B cell (primary cell): ENCODE measurements at places on chromosomes 5 and 9. TPM values are rescaled to one million over a fixed set of nuclear protein-coding genes. Genes with fewer than 3 reads are reported as not detected.

DNA sequence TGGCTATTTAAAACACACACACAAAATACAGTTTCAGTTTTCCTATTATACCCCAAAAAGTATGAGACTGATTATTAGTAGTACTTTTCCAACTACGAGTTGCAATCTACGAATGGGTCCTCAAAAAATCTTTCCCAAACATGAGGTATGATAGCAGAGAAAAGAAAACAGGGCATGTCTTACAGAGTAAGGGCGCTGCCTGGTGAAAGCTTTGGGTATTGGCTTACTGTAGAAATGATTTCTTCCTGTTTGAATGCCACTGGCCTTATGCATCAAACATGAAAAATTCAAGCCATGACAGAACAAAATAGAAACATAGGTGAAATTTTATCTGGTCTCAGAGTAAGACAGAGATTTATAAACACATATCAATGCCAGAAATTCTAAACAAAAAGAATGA, 448.0 kb downstream of the SPOCK1 start:
- DNase-seq = no peak

DNA sequence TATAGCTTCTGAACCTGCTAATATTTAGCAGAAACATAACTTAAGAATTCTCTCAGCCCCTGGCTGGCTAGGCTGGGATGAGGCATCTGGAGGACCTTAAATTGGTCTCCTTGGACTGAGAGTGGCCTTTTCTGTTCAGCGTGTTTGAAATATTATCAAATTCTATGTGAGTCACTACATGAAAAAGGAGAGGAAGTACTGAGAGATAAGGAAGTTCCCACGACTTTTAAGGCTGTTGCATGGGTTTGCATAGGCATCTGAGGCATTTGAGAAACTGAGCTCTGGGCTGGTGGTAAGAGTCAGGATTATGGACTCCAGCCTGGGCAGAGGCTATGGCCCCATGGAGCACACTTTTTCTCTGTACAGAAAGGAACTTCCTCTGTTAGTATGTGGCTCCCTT, 816.2 kb upstream of the GRAMD2B start:
- no peak for DNase-seq

DNA sequence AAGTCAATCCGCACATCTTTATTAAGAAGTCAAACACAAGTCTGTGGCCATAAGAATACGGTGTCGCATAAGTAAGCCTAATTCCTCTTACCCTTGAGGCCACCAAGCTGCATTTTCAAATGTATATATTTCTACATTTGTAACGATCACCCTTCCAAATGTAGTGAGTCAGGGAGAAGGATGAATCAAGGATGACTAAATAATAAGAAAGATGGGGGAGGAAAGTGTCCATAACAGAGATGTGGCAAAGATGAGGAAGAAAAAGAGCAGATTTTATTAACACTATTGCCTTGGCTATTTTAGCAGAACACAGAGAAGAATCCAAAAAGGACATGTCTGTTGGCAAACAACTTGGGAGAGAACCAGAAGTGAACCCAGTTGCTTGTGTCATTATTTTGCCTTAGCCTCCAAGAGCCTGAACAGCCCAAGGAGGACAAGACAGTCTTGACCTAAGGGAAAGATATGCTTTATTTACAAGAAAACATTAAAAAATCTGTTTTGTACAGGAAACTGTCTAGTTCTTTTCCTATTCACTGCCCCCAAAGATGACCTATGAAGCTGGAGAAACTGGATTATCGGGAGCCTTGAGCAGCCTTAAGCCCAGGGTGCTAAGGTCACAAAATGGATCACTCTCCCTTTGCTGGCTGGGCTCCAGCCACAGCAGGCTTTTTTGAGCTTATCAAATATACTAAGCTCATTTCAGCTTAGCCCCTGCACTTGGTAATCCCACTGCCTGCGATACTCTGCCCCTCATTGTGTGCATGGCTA, 101.5 kb downstream of the PLCXD3 start:
- DNase-seq = no peak

DNA sequence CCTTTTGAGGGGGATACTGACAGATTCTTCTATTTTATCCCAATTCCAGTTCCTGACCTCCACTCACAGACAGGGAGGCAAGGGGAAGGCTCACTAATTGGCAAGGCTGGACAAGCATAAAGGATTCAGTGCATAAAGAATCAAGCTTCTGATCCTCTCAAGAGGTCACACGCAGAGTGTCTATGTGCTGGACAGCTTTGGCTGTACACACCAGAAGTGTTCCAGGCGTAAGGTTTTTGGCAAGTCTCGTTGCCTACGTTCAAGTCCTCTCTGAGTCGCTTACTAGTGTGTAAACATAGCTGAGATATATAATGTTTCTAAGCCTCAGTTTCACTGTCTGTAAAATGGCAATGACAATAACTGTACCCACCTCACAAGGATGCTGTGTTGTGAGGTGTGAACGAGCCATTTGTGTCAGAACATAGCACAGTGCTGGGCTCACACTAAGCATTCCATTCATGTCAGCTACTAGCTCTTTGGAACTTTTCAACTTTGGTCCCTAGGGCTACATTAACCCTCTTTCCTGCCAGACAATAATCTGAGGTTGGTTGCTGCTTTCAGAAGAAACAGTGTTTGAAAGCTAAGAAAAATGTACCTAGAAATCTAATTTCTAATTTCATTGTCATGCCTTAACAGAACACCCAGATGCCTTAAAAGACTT, 52.1 kb downstream of the PALM2AKAP2 start:
- DNase-seq = no peak

DNA sequence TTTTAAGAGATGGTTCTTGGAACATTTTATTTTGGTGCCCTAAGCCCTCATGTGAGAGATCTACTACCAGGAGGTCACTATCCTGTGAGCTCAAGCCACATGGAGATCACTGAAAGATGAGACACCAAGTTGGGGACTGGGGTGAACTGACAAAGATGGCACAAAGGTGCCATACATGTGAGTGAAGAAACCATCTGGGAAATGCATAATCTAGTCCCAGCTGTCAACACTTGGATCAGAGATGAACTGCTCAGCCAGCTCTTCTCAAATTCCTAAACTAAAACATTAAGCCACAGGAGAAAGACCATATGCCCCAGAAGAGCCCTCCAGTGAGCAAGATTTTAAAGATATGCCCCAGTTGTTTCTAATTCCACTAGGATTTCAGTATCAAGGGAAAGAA, 22.2 kb upstream of the MYOT start:
- DNase-seq = no peak

DNA sequence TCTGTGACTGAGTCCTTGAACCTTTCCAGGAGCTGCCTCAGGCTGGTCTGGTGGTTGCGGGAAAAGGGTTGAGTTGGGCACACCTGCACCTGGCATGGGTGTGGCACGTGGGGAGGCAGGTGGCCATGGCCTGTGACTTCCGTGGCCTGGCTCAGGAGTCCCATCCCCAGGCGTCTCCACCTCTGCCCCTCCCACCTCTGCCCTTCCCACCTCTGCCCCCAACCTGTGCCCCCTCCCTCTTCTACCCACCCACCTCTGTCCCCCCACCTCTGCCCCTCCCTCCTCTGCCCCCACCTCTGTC, 1.9 kb upstream of the QRFP start:
- no peak for DNase-seq

DNA sequence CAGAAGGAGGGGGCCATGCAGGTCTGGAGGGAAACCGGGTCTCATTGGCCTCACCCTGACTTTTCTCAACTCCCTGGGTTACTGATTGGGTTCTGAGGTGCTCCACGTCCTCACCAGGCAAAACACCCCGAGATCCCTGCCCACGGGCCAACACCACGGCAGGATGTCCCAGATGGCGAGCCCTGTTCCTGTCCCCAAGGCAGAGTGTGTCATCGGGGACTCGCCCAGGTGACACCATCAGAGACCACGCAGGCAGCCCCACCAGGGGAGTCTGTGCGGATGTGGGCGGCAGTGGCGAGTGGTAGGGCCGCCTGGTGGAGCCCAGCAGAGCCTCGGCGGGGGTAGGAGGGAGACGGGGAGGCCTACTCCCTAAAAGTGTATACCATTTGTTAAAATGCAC, 59.0 kb upstream of the UBAC1 start:
- DNase-seq = no peak

DNA sequence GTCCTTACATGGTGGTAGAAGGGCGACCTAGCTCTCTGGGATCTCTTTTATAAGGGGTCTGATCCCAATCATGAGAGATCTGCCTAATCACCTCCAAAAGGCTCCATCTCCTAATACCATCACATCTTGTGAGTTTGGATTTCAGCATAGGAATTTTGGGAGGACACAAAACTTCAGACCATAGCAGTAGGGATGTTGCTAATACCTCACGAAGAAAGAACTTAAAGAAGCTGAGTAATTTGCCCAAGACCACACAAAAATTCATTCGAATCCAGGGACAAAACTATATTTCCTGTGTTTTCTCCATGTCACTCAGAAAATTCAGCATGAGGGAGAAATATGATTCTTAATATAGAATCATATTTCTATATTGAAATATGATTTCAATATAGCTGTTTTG, 32.7 kb downstream of the MTAP start:
- no peak for DNase-seq

GRCh38 chr5:151707567-151707966, 20.9 kb upstream of the SPARC start:
- no peak for DNase-seq

RETREG1 gene
- 11.4 and 12.9 TPM in 2 replicates for total RNA-seq

NR5A1 gene
- not detected in 2 replicates for total RNA-seq

SARDH gene
- 0.07 and 0.32 TPM in 2 replicates for total RNA-seq

SLC44A1 gene
- total RNA-seq = 16.2 and 17.7 TPM in 2 replicates
